NCI-H187 treated with DMSO at 0.1 percent for 48 hours (cell line): ENCODE measurements at places on chromosomes 13 and 19.

DNA sequence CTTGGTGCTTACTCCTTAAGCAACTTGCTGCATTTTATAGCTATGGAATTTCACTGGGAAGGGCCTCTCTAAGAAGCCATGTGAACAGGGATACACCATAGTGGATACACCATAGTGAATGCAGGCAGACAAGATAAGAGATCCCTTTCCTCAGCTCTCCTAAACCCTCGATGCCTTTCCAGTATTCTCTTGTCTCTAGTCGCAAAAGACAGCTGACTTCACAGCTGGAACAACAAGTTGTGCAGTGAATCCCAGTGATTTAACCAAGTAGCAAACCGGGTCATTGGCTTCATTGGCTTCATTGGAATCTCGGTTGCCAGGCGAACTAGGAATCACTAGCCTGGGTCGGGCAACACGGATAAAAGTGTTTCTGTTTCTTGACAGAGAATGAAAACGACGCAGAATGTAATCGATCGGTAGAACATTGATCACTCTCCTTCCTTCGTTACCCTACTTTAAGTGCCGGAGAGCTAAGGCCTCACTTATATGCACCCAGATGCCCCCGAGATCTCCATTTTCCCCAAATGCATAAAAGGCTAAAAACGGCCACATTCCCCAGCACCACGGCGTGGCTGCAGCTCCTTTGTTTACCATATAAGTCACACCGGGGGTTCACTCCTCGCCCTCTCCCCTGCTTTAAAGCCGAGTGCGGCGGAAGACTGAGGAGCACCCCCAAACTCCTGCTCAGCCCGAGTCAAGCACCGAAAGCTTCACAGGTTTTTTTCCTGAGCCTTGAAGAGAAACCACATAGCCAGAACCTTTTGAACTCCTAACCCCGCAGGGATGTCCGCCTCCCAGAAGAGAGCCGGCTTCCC lies 674 bp downstream of the TRPC4 start:
- DNase-seq = no peak

- DNase-seq = no peak
These were observed 22.8 kb downstream of the ELAVL1 start for GRCh38 chr19:7982651-7983099.

DNA sequence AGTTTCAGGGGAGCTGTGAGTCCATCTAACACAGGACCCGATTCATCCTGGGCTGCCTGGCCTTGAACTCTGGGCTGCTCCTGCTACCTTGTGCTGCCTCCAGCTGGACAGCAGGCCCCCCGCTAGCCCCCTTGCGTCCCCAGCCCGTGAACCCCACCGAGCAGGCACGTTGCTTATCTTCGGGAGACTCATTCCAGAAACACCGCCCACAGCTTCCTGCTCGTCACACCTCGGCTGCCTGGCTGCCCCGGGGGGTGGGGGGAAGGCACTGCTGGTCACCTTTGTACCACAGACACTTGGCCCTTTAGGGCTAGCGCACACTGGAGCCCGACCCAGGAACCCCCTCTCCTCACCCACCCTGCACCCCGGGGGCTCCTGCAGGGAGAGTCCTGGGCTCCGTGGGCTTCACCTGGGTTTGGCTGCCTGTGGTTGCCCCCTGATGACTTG lies 48.1 kb downstream of the CRTC1 start:
- no peak for DNase-seq

- DNase-seq = no peak
These were observed 2.9 kb downstream of the TGFB1 start for GRCh38 chr19:41350735-41351338.

DNA sequence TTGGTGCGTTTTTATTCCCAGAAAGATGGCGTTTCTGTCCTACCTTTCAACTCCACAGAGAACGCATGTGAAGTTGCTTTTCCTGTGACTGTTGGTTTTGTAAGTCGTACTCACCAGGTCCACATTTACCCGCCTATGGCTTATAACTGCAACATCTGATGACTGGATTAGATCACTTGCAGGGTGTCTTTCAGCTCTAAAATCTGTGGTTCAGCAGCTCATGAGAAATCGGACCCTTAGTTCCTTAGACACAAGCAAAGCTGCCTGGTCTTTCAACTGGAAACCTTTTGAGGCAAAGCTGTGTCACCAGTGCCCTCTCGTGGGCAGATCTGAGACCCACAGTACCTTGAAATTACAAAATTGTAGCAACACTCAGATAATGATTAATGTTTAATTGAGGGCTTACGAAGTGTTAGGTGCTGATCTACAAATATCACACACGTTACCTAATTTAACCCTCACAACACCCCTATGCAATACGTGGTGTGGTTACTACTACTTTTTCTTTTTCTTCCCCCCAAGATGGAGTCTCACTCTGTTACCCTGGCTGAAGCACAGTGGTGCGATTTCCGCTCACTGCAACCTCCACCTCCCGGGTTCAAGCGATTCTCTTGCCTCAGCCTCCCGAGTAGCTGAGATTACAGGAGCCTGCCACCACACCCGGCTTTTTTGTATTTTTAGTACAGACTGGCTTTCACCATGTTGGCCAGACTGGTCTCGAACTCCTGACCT lies 65.4 kb downstream of the RUBCNL start:
- no peak for DNase-seq

DNA sequence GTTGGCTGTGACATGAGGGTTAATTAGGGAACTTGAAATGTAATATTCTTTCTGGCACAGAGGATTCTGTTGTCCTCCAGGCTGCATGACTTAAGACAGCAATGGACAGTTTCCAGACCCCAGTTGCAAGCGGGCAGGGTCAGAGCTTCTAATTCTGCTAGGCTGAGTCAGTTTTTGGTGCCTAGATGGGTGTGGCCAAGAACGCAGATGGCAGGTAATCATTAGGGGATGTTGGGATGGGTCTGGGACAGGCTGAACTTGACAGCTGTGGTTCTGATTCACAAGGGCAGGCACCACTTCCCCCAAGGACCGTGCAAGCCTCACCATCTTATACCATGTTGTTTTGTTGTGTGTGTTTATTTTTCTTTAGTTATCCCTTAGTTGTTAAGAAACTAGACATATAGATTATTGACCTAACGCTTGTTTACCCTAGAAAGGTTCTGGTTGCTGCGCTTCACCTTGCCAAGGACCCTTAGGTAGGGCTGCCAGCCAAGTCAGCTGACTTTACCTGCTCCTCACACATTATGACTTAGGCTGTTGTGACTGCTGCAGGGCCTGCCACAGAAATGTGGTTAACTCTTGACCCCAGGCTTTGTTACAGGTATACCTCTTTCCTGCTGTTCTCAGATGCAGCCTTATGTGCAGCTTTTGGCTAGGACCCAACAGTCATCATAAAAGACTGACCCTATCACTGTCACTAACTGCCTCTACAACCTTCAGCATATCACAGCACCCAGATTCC lies 117.7 kb upstream of the KLF12 start:
- no peak for DNase-seq

- DNase-seq = no peak
These were observed 1.5 kb downstream of the TCF3 start for GRCh38 chr19:1650650-1651567.

DNA sequence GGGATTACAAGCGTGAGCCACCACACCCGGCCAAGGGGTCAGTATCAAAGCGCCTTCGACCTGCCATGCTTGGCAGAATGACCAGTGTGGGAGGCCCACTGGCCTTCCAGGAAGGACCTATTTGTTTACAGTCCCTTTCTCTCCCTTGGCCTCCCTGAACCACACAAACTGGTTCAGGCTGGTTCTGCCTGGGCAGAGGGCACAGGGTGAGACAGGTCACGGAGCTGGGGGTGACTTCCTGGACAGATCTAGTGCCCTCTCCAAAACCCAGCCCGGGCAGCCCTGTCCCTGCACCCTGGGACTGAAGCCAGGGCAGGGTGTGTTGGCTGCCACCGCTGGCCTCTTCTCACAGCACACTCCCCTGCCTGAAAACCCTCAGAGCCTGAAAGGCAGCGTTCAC lies 11.3 kb downstream of the PLEKHF1 start:
- DNase-seq = no peak

DNA sequence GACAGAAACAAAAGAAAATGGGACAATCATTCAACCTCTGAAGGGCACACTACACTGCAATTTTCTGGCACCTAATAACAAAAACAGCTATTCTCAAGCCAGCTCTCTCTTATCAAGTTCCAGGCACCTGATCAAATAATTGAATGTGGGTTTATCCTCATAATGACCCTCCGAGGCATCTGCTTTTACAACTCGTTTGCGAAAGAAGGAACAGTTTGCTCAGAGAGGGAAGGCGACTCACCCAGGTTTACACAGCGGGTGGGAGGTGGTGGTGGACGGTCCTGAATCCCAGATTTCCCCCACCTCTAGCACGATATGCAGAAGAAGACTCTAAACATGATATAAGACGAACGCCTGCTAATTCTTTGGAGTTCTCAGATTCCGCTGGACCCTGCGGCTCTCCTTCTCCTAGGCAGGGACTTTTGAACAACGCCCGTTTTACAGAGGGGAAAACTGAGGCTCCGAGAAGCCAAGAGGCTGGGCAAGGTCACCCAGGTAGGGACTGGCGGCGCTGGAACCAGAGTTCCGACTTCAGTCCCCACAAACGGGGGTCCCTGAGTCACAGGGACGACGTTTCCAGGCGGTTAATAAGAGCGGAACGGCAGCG lies 641 bp downstream of the SGTA start:
- DNase-seq = no peak

DNA sequence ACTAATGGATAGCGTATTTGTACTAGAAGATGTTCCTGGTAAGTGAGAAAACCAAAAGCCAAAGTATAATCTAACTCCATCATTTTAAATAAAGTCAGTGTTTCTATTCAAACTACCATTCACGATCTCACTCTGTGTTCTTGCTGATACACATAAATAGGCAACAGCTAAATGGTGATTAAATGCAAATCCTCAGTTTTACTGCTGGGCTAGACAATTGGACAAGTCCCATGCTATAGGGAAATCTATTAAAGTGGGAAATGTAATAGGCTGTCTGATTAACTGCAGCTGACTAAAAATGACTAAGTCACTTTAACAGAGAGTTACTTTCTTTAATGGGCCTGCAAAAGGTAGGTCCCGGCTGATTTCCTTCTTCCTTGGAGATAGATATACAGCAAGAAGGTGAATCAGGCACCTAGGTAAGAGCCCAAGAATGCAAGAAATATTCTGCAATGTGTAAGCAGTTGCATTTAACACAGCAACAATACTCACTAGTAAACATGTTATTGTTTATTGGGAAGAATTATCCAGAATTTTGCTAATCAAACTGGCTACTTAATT lies 298.4 kb downstream of the SLITRK6 start:
- DNase-seq = no peak

- DNase-seq = no peak
These were observed 216 bp downstream of the SH2D3A start for GRCh38 chr19:6767081-6767356.
